CD4-positive, alpha-beta T cell treated with Interleukin-17A for 4 hours (primary cell): ENCODE measurements at places on chromosomes 2 and 18.

- no peak for DNase-seq
Measured at GRCh38 chr2:99988599-99988998, 153.8 kb downstream of the AFF3 start.

- no peak for DNase-seq
Measured at GRCh38 chr2:67948506-67948905, 114.3 kb downstream of the C1D start.

- DNase-seq: no peak
Measured at GRCh38 chr2:105617631-105618350, 126.9 kb upstream of the NCK2 start.

- DNase-seq: peak; percentile 39
Measured at GRCh38 chr2:149561309-149561926, 26.2 kb downstream of the MMADHC start.

- no peak for DNase-seq
Measured at GRCh38 chr2:119352357-119352756, 14.3 kb downstream of the C2orf76 start.

- DNase-seq: no peak
Measured at GRCh38 chr2:168802859-168803725, 655 bp downstream of the NOSTRIN start.

GRCh38 chr18:50042611-50043010, 152.3 kb downstream of the MYO5B start:
- DNase-seq: no peak

DNA sequence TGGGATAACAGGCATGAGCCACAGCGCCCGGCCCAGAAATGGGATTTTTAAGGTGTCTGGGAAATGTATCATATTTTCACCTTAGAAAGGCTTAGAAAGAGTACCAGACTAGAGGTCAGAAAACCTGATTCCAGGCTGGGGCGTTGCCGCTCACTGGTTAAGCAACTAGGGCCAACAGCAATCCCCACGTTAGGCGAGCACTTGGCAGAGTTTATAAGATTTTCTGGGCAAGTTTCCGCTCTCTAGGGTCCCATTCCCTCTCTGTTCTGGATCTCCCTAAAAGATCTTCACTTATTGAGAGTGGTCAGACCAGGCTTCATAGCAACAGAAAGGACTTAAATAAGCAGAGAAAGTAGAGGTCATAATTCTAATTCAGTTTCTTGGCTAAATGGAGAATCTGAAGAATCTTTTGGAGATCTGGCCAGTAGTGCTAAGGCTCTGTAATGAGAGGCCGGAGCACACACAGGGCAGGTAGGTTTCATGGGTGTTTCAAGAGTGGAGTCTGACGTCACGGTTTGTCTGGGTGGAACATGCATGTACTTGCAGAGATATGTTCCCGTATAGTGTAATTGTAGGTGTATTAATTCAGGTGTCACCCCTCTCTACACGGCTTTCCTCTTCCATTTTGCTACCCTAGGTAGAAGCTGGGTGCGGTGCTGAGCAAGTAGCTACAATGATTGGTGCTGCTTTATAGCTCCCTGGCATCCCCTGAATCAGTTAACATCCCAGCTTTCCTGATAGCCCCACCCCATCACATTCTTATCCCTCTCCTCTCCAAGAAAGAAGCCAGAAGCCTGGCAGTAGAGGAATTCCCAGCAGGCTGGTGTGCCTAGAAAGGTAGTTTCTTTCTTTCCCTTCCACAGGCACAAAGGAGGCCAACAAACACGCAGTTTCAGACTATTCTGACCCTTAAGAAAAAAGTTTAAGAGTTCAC, 4.4 kb upstream of the SMAD7 start:
- peak; percentile 1 for DNase-seq

DNA sequence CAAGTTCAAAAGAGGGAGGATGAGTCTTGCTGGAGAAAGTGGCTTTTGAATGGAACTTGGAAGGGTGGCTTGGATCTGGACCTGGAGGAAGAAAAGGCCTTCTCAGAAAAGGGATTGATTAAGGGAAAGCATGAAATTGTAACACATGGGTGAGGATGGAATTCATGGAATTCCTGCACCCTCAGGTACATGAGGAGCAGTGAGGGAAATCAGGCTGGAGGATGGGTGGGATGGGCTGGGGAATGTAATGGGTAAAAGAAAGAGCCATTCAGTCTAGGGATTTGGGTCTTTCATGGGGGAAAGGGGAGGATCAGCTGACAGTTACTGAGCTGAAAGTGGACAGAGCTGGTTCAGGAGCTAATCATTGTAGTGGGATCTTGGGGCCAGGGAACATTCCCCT, 51.2 kb upstream of the HAAO start:
- DNase-seq: no peak

GRCh38 chr2:221807706-221808105, 235.6 kb upstream of the EPHA4 start:
- no peak for DNase-seq

GRCh38 chr18:48453330-48454066, 44.3 kb upstream of the ZBTB7C start:
- DNase-seq: no peak

- no peak for DNase-seq
Measured at GRCh38 chr2:182870227-182870626, 3.8 kb upstream of the FRZB start.

- DNase-seq: no peak
Measured at GRCh38 chr2:41723526-41723925, 324.3 kb upstream of the PKDCC start.

GRCh38 chr2:238361877-238362276, 41.6 kb downstream of the TRAF3IP1 start:
- no peak for DNase-seq

- DNase-seq: no peak
Measured at GRCh38 chr18:62862466-62862865, 147.1 kb downstream of the PHLPP1 start.
